Activated CD8-positive, alpha-beta memory T cell treated with anti-CD3 and anti-CD28 coated beads for 1 hour (primary cell): ENCODE measurements at places on chromosomes 4 and X.

GRCh38 chr4:150131581-150132228, 53.5 kb downstream of the DCLK2 start:
- DNase-seq: no peak

GRCh38 chrX:79290596-79290995, 76.5 kb downstream of the ITM2A start:
- no peak for DNase-seq

DNA sequence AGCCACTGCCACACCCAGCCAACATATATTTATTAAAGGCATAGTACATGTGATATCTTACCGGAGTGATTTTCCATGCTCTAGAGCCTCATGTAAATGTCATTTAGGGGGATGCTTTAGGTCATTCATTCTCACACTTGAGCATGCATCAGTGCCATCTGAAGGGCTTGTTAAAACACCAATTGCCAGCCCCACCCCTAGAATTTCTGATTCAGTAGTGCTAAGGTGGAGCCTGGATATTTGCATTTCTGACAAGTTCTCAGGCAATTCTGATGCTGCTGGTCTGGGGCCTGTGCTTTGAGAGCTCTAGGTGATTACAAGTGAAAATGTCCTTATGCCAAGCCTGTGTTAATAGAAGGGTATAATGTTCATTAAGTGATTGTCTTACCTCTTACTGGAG, 107.7 kb downstream of the PHEX start:
- DNase-seq: no peak

DNA sequence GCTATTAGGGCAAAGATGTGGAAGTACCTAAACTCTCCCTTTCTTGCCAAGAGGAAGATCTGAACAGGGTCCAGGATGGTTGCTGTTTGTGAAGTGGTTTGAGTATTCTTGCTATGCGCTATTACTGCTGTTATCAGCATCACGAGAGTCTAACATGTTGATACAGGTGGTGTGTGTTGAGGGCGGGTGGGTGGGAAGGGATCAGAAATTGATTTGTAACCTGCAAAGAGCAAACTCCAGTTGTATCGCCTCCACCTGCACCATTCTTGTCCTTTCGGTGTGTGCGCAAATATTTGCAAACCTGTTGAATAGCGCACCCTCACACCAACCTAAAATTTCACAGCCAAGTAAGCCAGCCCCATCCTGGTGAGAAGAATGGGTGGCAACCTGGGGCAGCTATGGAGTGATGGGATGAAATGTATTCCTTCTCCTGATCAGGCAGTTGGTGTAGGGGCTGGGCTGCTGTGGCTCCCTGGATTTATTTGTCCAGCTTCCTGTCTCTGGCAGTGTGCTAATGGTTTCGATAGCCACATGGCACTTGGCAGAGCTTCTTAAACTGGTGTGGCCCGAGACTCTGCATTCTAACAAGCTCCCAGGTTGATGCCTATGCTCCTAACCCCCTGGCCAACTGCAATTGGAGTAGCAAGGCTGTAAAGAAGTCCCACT, 102.6 kb upstream of the SCML1 start:
- no peak for DNase-seq

GRCh38 chrX:37060999-37061398, 52.8 kb downstream of the FAM47C start:
- no peak for DNase-seq

GRCh38 chrX:68462197-68462596, 28.9 kb upstream of the OPHN1 start:
- DNase-seq: no peak

GRCh38 chrX:4708970-4709760, 995.7 kb upstream of the PRKX start:
- no peak for DNase-seq

DNA sequence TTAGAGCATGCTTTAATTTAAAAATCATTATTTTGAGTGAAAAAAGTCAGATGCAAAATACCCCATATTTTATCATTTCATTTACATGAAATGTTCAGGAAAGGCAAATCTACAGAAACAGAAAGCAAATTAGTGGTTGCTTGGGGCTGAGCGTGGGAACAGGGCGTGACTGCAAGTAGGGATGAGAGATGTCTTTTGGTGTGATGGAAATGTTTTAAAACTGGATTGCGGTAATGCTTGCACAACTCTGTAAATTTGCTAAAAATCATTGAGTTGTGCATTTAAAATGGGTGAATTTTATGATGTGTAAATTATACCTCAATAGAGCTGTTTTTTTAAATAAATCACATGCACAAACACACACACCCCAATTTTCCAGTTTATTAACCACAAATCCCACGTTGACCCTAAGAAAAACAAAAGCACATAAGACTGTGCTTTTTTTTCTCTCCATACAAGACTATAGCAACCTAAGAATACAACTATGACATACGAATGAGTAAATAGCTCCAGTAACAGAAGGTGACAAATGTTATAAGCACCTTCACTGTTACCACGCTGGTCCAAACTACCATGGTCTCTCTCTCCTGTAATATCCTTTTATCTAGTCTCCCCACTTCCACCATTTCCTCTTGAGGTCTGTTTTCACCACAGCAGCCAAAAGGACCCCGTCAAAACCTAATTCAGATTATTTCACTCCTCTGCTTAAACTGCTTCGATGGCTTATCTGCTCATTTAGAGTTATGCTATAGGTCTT, 37.2 kb downstream of the FRMD7 start:
- DNase-seq: no peak

DNA sequence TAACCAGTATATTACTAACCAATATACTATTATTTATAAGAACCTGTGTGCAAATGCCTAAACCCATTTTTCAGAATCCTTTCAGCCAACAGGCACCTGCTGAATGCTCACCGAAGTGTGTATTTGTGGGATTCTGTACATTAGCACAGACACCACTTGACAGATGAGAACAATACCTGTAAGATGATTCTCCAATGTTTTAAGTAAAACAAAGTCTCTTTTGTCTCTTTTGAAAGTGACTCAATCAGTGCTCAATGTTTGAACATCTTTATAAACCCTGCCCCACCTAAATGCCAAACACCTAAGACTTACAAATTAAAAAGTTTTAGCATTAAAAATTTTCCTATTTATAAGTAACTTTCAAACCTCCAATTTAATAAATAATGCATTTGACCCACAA, 763 bp downstream of the ASB9 start:
- DNase-seq: no peak

DNA sequence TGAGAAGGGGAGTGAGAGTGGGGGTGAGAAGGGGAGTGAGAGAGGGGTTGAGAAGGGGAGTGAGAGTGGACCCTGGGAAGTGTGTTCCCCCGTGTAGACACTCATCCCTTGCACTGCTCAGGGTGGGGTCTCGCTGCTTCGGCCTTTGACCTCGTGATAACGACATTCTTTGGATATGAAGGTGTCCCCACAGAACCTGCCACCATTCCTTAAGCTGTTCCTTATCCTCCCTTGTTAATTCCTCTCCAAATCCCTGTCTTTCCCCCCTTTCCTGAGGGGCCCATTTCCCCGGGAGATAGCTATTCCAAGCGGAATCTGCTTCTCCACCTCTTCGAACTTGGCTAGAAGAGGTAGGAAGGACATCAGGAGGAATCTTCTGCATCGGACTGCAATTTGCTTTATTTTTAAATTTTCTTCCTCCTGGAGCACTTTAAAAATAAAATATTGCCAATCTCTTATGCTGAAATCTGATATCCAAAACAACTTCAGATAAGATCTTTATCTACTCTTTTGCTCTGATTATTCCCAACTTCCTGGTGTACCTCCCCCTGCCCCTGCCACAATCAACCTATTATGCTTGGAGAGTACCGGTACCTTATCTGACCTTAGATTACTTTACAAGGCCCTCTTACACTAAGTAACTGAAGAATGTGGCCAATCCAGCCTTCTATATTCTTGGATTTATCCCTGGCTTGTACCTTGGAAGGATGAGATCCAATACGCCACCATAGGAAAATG, 15.6 kb downstream of the TRIML1 start:
- no peak for DNase-seq

GRCh38 chrX:135436966-135437866, 15.5 kb downstream of the SMIM10L2A start:
- no peak for DNase-seq

DNA sequence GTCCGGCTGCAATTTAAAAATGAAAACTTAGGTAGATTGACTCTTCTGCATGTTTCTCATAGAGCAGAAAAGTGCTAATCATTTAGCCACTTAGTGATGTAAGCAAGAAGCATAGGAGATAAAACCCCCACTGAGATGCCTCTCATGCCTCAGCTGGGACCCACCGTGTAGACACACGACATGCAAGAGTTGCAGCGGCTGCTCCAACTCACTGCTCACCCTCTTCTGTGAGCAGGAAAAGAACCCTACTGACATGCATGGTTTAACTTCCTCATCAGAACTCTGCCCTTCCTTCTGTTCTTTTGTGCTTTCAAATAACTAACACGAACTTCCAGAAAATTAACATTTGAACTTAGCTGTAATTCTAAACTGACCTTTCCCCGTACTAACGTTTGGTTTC, 41.0 kb downstream of the MAP7D3 start:
- no peak for DNase-seq

DNA sequence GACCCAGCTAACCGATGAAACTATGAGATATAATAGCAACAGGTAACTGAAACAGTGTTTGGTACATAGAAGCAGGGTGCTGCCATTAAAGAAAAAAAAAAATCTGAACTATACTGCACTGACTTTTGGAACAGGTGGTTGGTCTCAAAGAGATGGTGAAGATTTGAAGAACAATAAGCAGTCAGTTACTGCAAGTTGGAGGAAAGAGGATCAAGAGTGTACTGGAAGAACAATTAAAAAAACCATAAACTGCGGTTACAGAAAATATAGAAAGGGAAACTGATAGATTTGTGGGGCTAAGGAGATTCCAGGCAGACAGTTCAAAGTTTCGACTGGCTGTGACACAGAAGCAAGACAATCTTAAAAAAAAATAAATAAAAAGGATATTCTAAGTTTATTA, 181.9 kb upstream of the TRAM1L1 start:
- no peak for DNase-seq

DNA sequence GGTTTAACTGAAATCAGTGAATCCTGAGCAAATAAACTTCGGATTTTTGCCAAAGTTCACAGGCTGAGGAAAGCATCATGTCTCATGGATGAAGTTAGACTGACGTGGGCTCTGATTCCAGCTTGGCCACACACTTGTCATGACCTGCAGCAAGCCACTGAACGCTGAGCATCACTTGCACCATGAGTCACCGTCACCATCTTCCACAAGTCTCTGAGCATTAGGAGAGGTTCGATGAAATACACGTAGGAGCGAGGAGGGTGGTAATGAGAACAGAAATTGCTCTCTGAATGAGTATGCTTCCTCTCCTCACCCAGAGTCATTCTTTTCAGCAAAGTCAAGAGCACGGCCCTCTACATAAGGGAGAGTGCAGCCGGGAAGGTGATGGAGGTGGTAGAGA, 3.8 kb upstream of the TRIML2 start:
- no peak for DNase-seq

- no peak for DNase-seq
Measured at GRCh38 chrX:134741746-134742145, 83.5 kb upstream of the PLAC1 start.

GRCh38 chrX:40366661-40367060, 214.1 kb upstream of the ATP6AP2 start:
- DNase-seq: no peak

DNA sequence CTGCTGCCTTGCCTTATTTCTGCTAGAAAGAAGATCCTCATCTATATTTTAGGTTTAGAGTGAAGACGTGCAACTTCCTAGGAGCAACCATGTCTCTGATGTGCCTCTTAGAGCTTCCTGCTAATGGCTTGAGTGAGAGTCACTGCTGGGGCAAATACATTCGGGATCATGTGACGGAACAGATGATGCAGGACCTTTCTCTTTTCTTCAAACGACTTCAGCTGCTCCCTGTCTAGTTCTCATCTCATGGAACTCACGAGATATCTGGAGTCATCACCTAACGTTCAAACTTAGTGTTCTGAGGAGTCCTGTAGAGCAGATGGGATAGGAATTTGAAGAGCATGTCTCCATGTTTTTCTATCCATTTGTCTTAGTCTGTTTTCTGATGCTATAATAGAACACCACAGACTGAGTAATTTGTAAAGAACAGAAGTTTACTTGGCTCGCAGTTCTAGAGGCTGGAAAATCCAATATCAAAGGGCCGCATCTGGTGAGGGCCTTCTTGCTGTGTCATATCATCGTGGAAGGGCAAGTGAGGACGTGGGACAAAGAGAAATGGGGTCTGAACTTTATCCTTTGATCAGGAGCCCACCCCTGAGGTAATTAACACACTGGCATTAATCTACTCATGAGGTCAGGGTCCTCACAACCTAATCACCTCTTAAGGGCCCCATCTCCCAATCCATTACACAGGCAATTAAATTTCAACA, 43.5 kb upstream of the SCRG1 start:
- no peak for DNase-seq

GRCh38 chrX:96183843-96184242, 500.8 kb upstream of the DIAPH2 start:
- DNase-seq: no peak

GRCh38 chr4:47410271-47410670, 53.2 kb downstream of the COMMD8 start:
- no peak for DNase-seq

DNA sequence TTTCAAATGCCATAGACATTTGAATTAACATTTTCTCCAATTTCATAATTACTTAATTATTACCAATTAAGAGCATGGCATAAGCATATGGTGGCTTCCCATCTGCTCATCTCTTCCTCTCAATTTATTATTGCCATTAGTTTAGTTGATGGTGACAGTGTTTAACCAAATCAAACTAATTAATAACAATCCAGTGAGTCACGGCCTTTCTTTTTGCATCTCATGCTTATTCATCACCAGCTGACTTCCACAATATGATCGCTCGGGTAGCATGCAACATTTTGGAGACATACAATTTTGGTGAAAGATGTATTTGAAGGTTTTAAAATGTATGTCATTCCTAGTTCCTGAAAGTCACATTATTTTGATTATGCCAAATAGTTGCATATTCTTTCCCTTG, 172.8 kb upstream of the TACR3 start:
- DNase-seq: no peak

- no peak for DNase-seq
Measured at GRCh38 chr4:77151241-77151640, 5.8 kb upstream of the CCNG2 start.
